Right atrium auricular region (tissue), 2 donors: ENCODE measurements at places on chromosomes 4 and X.

DNA sequence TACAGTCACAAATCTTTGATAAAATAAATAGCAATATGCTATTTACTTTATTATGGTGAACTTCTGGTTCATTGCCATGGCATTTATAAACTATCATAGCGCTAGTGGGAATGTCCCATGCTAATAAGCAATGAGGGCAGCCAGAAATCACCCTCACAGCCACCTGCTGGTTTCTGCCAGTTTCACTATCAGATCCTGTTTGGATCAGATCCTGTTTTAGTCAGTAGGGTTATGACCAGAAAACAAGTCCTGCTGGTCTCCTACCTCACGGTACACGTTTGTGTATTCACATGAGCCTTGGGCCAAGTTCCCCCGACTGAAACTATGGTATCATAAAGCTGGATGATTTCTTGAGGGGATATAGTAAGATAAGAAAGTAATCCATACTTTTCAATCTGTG is 17.7 kb downstream of the FOXR2 start:
- DNase-seq = no peak

GRCh38 chr4:15035159-15035558 is 32.9 kb downstream of the CPEB2 start:
- no peak for DNase-seq

GRCh38 chr4:56326363-56326762 is 60.9 kb downstream of the AASDH start:
- DNase-seq = no peak

DNA sequence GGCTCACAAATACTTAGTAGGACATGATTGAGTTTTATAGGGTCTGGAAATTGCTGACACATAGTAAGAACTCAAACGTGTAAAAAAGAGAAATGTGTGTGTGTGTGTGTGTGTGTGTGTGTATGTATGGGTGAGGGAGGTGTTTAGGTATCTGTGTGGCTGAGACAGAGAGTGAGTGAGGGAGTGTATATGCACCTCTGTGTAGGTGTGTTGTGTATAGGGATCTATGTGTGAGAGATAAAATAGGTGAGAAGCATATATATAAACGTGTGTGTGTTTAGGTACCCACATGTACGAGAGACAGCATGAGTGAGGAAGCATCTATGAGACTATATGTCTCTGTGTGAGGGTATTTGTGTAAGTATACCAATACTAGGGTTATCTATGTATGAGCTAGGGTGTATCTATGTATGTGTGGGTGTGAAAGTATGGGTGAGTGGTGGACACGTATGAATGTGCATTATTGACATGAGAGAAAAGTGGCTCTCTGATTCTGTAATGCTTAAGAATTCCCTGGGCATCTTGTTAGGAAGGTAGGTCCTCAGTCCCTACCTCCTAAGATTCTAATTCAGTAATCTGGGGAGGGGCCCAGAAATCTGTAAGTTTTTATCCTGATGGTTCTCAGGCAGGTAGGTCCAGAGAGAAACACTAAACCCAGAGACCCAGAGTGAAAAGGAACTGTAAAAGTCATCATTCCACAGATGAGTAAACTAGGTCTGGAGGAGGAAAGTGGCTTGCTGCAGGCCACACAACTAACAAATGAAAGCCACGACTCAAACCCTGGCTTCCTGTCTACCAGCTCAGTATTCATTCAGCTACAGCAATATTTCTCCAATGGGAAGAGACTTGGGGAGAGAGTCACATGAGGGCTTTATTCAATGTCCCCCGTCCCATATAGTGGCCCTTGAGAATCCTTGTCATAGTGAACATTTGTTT is 237.0 kb downstream of the IDS start:
- DNase-seq = no peak

GRCh38 chr4:76892601-76893000 is 5.3 kb downstream of the SOWAHB start:
- DNase-seq = no peak

- no peak for DNase-seq
These were observed 402.4 kb downstream of the PACRGL start for GRCh38 chr4:21102667-21103066.
